Activated CD8-positive, alpha-beta T cell treated with anti-CD3 and anti-CD28 coated beads, Interleukin-2, amount 10 ng/mL, durations not matched to agents 7 days and 5 days (primary cell): ENCODE measurements at places on chromosomes 5 and 9.

- peaks cover 16% of the 10 kb centered on the region for H3K4me1 ChIP-seq
- no peak for DNase-seq
- no peak overlapping the region for H3K27ac ChIP-seq
- H3K4me3 ChIP-seq: no peak overlapping the region
Observed at GRCh38 chr5:60577116-60577515, 122.8 kb downstream of the DEPDC1B start.

- peaks cover 11% of the 10 kb centered on the region for H3K4me1 ChIP-seq
- no peaks in the 10 kb centered on the region for H3K36me3 ChIP-seq
- H3K4me3 ChIP-seq: no peak overlapping the region
- DNase-seq: peak; percentile 42
- H3K27me3 ChIP-seq: peaks cover 14% of the 10 kb centered on the region
Observed at GRCh38 chr9:7234144-7234543, 476.4 kb downstream of the KDM4C start.

GRCh38 chr9:19788614-19789271, at the start of gene SLC24A2:
Gene SLC24A2, minus strand, starts transcription at chr9:19789037.
- no peak within 1 kb of the TSS for H3K4me3 ChIP-seq
- no peaks in the 10 kb centered on the region for H3K36me3 ChIP-seq
- peaks cover 53% of the 10 kb centered on the region for H3K27me3 ChIP-seq
- no peak for DNase-seq
- H3K4me1 ChIP-seq: no peaks in the 10 kb centered on the region
- H3K27ac ChIP-seq: no peak within 1 kb of the TSS

- no peak overlapping the region for H3K27ac ChIP-seq
- H3K4me3 ChIP-seq: no peak overlapping the region
- DNase-seq: no peak
Observed at GRCh38 chr5:56585999-56586691, 229.2 kb upstream of the MAP3K1 start.

- H3K36me3 ChIP-seq: no peaks in the 10 kb centered on the region
- no peak overlapping the region for H3K4me3 ChIP-seq
- DNase-seq: no peak
- no peak overlapping the region for H3K27ac ChIP-seq
Observed at GRCh38 chr5:63255594-63255993, 677.0 kb downstream of the LRRC70 start.

- H3K27me3 ChIP-seq: peaks cover 3% of the 10 kb centered on the region
- no peak overlapping the region for H3K4me3 ChIP-seq
- H3K36me3 ChIP-seq: no peaks in the 10 kb centered on the region
- DNase-seq: no peak
Observed at GRCh38 chr5:61257421-61257820, 74.6 kb upstream of the ZSWIM6 start.

GRCh38 chr5:155594270-155594669, 580.7 kb downstream of the KIF4B start:
- no peaks in the 10 kb centered on the region for H3K4me1 ChIP-seq
- no peak overlapping the region for H3K4me3 ChIP-seq

DNA sequence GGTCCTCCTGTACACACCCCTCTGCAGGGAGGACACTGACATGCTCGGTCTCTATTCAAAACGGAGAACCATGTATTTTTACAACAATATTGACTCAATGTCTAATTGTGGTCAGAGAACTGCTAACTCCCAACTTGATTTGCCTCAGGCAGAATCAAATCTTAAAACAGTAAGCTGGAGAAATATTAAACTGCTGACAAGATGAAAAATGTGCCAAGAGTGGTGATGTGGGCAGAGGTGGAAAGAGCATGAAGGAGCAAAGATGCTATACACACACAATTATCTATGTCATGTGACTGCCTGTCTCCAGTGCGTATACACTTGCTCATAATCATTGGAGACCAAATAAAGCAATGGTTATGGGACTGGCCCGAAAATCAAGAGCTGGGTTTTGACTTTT, 556.1 kb upstream of the ZNF608 start:
- no peak overlapping the region for H3K27ac ChIP-seq
- DNase-seq: no peak
- no peak overlapping the region for H3K4me3 ChIP-seq

GRCh38 chr5:161410640-161411039, 135.9 kb downstream of the GABRB2 start:
- no peak for DNase-seq
- H3K36me3 ChIP-seq: no peaks in the 10 kb centered on the region
- no peaks in the 10 kb centered on the region for H3K4me1 ChIP-seq
- no peak overlapping the region for H3K27ac ChIP-seq
- H3K27me3 ChIP-seq: no peaks in the 10 kb centered on the region

GRCh38 chr9:11182001-11182400, 569.2 kb upstream of the PTPRD start:
- no peak overlapping the region for H3K27ac ChIP-seq
- H3K4me3 ChIP-seq: no peak overlapping the region
- no peaks in the 10 kb centered on the region for H3K27me3 ChIP-seq
- H3K36me3 ChIP-seq: no peaks in the 10 kb centered on the region

GRCh38 chr9:133563291-133563796, 28.8 kb downstream of the ADAMTSL2 start:
- no peaks in the 10 kb centered on the region for H3K36me3 ChIP-seq
- H3K27ac ChIP-seq: no peak overlapping the region
- no peaks in the 10 kb centered on the region for H3K27me3 ChIP-seq
- DNase-seq: no peak
- peaks cover 6% of the 10 kb centered on the region for H3K4me1 ChIP-seq

DNA sequence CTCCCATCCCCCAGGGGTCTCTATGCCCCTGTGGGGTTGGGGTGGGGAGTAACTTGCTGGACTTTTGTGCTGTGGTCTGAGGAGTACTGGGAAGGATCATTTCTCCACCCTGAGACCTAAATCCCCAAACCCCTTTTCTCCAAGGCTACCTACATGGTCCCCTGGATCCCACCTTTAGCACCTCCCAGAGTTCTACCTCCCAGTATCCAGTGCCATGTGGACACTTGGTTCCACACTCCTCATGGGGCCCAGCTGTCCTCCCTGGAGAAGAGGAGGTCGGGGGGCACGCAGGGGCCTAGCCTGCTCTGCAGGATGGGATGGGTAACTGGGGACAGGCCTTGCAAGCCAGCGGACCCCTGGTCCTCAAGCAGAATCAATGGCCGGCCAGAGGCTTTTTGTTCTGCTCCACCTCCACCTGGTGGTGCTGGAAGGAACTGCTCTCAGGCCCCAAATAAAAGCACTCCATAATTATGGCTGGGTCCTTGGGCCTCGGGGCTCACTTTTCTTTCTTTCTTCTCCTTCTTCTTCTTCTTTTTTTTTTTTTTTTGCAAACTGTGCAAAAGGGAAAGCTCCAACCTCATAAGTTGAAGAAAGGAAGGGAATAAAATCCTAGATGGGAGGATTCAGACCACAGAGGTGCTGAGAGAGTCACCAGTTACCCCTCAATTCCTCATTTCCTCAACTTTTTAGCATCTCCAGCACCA, 68.4 kb downstream of the PSD2 start:
- H3K4me3 ChIP-seq: no peak overlapping the region
- H3K4me1 ChIP-seq: no peaks in the 10 kb centered on the region
- DNase-seq: peak; percentile 67
- H3K27me3 ChIP-seq: peaks cover 4% of the 10 kb centered on the region

- no peak for DNase-seq
- H3K36me3 ChIP-seq: no peaks in the 10 kb centered on the region
- H3K4me3 ChIP-seq: no peak overlapping the region
- H3K27me3 ChIP-seq: peaks cover 4% of the 10 kb centered on the region
- no peaks in the 10 kb centered on the region for H3K4me1 ChIP-seq
Observed at GRCh38 chr9:38132956-38133355, 63.9 kb upstream of the SHB start.
